ENCODE measurements at places on chromosomes 11 and 22.
A peak's percentile ranks its signal among the peaks of the same experiment; 100 is the strongest.

DNA sequence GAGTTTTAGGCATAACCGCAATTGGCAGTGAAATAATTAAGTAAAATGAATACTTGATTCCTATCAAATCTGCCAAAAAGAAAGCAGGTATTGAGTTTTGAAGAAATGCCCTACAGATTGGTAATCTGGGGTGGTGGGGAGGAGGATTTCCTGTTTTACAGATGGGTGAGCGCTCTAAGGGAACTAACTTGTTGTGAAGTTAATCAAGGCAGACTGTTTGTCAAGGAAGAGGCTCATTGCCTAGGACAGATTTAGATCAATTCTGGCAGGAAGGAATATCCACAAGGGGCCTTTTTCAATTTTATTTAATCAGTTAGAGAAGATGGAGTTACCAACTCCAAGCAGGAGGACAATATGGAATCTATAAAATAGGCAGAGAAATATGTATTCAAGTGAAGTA lies 271.5 kb upstream of the CCDC90B start:
- DNase-seq = no peak

DNA sequence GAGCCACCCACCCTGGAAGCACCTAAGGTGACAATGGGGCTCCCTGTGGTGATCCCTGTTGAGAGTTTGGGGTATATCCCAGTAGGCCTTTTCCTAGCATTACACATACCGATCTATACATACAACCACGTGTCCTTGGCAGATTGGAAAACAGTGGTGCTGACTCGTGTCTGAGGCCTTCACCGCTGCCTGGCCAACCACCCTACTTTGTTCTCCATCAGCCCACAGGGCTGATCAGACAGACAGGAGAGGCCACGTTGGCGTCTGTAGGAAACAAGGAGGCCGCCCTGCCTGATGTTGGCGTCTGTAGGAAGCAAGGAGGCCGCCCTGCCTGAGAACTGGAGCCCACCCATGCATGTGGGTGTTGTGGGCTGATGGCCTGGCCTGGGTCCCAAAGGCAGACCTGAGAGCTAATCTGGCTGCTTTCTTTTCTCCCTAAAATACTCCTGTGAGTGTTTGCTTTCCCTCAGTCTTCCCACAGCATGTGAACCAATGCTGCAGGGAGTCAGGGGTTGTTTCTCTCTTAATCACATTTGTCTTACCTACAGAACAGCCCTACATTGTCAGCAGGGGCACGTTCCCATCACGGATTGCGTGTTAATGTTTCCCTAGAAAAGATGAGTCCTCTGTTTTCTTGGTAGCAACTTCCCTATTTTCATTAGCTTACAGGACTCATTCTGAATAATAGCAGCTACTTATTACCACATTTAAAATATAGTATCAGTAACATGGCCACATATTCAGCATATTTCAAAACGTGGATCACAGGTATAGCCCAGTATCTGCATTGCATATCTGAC lies 57.2 kb downstream of the SBF1 start:
- no peak for DNase-seq

GRCh38 chr11:2536440-2536989 lies 91.7 kb downstream of the KCNQ1 start:
- DNase-seq = no peak

- DNase-seq = no peak
Observed at GRCh38 chr11:118560806-118561205, 4.9 kb downstream of the IFT46 start.

DNA sequence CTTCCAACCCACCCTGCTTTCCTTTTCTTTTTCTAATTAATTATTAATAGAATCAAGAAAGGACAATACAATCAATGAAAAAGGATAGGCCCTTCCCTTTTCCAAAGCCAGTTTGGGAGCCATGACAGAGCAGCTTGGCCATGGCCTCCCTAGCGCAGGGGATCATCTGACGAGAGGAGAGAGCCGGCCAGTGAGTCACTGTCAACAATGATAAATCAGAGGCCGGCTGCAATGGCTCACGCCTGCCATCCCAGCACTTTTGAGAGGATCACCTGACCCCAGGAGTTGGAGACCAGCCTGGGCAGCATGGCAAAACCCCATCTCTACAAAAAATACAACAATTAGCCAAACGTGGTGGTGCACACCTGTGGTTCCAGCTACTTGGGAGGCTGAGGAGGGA lies 27.5 kb upstream of the KRTAP5-7 start:
- DNase-seq = peak; percentile 31

Measured in MG63 (cell line).